ENCODE measurements at places on chromosomes 1 and 21.
A peak's percentile ranks its signal among the peaks of the same experiment; 100 is the strongest.

- no peak for DNase-seq
These were observed 6.3 kb upstream of the ARHGAP29 start for GRCh38 chr1:94243665-94244064.

DNA sequence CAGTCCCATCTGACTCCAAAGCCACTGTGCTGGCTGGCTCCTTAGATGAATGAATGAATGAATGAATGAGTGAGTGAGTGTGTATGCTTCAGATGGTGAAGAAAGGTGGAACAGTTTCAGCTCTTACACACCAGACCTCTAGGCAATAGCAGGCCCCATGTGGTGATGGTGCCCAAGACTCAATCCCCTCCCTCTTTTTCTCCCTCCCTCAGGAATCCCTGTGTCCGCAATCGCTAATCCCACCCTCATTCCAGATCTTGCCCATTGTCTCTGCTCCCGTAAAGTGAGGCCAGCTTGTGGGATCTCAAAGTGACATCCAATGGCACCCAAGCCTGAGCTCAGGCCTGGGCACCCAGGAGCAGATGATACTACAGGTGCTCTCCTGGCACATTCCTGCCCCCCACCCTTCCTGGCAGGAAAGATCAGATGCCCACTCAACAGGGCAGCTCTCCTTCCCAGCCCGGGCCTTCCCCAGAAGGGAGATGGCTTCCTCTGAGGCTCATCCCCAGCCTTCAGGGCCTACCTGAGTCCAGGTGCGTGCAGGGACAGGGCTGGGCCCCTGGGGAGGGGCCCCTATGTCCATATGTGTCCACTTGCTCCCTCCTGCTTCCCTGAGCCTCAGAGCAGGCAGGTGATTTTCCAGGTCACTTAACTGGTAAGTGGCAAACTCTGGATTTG is 106.4 kb downstream of the HMGB4 start:
- DNase-seq = no peak

DNA sequence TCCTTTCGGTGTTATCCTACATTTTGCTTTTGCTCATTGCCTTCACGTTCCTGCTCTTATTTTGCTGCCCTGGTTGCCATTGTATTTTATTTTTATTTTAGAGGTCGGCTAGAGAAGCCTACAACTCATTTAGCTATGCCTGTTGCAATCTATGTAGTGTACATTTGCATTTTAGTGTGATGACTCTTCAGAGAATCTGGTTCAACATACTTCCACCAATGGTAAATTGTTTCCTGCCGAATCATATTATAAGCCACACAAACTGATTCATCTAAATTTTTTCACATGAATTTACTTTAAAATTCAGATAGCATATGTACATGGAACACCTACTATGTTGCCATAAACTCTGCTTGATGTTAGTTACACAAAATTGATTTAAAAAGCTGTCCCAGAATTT is 1596.9 kb downstream of the PLA2G4A start:
- no peak for DNase-seq

DNA sequence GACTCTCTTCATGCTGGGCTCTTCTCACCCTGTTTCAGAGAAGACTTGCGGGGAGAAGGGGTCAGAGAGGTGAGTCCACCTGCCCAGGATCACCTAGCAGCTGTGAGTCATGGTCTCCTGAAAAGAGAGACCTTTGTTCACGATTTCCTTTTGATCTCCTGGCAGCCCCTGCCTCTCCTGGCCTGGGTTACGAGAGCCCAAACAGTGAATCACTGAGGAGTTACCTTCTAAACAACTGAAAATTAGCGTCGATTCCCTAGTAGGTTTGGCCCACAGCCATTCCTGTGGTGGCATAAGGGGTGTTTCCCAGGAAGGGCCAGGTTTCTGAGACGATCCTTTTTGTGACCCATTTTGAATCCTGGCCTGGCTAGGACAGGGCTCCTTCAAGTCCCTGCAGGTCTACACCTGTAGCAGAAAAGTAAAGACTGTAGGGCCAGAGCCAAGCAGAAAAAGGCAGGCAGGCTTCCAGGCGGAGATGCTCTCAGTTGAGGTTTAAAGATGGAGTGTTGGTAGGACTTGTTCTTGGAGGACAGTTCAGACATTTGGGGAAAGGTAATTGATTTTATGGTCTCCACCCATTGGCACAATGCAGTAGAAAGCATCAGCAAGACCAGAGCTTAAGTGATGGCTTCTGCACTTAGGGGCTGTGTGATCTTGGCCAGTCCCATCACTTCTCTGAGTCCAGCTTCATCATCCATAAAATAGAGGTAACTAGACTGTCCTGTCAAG is 2.1 kb upstream of the PLA2G2E start:
- DNase-seq = no peak

GRCh38 chr1:90705956-90706355 is 11.1 kb downstream of the BARHL2 start:
- DNase-seq = no peak

DNA sequence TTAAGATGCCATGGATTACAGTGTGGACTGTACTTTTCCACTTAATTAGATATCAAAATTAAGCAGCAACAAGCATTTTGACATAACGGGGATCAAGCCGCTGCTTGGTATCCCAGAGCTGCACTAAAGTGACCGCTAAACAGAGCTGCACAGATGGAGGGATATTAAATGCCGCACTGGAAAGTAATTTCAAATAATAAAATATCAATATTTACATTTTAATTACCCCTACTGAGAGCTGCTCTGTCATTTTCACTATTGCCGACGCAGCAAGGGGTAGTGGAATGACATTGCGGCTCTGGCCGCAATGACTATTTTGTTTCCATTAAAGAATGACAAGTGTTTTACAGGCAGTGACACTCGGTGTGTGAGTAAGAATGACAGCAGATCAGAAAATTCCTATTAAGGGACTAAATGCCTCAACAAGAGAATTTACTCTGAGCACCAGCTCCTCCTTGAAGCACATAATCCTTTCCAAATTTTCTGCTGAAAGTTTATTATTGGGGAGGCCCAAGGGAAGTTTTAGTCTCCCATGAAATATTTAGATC is 109.1 kb upstream of the USH2A start:
- DNase-seq = no peak

DNA sequence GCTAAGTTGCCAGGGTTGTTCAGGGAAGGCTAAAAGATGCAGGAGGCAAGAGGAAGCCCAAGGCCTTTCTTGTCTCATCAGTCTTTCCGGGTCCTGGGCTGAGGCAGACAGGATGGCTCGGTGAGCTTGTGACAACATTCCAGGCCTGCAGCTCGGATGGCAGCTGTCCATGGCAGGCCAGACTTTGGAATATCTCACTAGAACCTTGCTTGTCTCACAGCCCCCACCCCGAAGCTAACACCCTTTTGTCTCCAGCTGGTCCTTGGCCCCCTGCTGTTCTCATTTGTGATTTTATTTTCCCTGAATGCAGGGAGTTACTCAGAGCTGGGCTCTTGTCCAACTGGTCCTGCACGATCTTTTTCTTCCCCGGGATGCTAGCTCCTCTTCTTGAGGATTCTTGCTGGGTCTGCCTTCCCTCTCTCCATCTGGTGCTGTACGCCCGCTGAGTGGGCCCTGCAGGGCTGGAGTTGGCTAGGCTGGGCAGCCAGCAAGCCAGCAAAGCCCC is 477.2 kb upstream of the CAMK1G start:
- DNase-seq = peak; percentile 51

- DNase-seq = peak; percentile 84
These were observed at the start of gene RCC2 for GRCh38 chr1:17439250-17440073. RCC2 (minus strand) TSS chr1:17439677; CDS start chr1:17438514, 1,163 bp downstream.

- no peak for DNase-seq
These were observed 439.3 kb downstream of the NPHP4 start for GRCh38 chr1:5552787-5553484.

DNA sequence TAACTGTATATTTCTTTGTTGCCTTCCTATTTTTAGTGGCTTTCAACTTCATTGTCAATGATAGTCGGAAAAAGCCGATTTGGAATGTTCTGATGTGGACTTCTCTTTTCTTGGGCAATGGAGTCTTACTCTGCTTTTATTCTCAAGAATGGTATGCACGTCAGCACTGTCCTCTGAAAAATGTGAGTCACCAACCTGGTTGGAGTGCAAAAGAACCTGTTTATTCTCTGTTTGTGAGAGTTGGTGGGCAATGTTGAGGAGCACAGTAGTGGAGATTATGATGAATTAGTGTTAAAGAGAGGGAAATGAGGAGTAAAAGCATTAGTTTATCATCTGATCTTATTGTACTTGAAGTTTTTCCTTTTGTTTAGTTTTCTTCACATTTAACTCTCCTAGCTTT is 14.5 kb upstream of the AXDND1 start:
- DNase-seq = no peak

DNA sequence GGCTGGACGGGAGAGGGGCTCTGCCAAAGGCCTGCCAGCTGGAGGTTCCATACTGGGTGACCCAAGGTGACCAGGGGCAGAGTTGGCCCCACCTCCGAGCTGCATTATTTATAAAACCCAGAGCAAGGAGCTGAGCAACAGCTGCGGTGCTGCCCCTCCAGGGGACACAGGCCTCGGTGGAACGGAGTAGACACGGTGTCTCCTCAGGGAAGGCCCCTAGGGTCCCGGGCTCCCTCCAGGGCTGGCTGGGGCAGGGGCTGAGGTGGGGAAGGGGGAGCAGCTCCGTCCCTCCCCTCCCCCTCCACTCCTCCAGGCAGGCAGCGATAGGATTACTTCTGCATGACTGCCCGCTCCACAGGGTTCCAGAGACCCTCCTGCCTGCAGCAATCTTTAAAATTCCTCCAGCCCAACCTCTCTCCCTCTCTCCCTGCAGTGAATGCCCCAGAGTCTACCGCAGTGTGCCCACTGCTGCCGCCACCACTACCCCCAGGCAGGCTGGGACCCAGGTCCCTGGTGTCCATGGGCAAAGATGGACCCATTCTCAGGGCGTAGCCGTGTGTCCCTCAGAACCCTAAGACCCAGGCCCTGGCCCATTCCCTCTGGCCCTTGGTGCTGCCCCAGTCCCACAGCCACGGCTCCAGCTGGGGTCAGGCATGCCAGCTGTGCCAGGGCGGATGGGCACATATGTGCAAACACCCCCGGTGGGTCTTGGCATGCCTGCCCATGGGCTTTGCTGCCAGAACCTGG is 10.8 kb downstream of the AHDC1 start:
- DNase-seq = no peak

- no peak for DNase-seq
These were observed 31.8 kb downstream of the AHDC1 start for GRCh38 chr1:27572019-27572678.

DNA sequence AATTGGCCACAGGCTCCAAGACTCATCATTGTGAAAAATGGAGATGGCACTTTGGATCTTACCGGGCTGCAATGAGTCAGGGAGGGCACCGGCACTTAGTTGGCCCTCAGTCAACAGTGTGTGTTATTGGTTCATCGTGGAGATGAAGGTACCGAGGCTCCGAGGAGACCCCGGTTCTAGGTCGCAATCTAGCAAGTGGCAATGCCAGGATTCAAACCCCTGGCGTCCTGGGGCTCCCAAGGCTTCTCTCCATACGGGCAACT is 49.0 kb upstream of the ACOT11 start:
- DNase-seq = no peak

- DNase-seq = no peak
These were observed 122.3 kb upstream of the BACE2 start for GRCh38 chr21:41045534-41046268.

GRCh38 chr21:43826623-43826974 is 37.2 kb downstream of the RRP1 start:
- DNase-seq = no peak

- no peak for DNase-seq
These were observed 123.6 kb downstream of the ELAVL4 start for GRCh38 chr1:50232336-50232735.

- DNase-seq = no peak
These were observed 40.1 kb downstream of the CHAF1B start for GRCh38 chr21:36425286-36425685.

- peak; percentile 61 for DNase-seq
These were observed 97.4 kb upstream of the ADGRL2 start for GRCh38 chr1:81703391-81703755.

DNA sequence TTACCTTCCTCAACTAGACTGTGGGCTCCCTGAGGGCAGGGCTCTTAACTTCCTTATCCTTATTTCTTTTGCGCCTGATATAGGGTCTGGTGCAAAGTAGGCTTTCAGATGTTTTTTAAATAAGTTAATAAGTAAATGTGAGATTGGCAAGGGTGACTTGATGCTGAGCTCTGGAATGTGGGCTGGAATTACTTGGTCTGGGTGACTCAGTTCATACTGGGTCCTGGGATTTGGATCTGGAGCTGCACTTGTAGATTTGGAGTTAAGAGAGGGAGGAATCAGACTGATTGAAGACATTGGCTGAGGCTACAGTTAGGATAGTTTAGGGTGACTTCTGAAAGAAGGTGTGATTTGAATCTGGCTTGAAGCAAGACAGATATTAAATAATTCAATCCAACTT is 190.9 kb downstream of the GIPC2 start:
- DNase-seq = peak; percentile 53

GRCh38 chr1:244322181-244322580 is 129.5 kb downstream of the ADSS2 start:
- no peak for DNase-seq

DNA sequence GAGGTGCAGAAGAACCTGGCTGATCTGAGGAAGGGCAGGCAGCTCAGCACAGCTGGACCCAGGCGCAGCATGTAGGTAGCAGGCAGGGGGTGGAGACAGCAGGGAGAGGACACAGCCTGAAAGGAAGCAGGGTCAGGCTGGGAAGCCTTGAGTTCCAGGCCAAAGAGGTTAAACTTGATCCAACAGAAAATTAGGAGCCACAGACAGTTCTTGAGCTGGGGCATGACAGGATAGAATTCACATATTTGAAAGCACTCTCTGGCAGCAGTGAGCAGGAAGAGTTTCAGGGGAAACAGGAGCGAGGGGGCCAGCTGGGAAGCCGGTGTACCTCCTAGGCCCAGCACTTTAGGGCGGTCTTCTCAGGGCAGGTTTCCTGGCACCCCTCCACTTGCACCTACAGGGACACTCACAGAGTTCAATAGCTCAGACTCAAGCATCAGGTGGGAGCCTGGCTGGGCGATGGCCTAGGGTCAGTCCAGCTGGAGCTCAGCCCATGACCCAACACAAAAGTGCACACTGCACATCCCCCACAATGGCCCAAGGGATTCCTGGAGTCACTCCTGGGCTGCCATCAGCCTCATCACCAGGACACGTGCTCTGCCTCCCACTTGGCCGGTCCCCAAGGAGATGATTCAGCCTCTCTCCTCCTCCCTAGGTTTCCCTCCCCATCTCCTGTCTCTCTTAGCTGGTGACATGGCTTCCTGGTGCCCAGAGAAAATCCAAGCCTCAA is 22.7 kb downstream of the MATN1 start:
- peak; percentile 83 for DNase-seq
